ENCODE measurements at places on chromosomes 3 and 15.
A peak's percentile ranks its signal among the peaks of the same experiment; 100 is the strongest.

DNA sequence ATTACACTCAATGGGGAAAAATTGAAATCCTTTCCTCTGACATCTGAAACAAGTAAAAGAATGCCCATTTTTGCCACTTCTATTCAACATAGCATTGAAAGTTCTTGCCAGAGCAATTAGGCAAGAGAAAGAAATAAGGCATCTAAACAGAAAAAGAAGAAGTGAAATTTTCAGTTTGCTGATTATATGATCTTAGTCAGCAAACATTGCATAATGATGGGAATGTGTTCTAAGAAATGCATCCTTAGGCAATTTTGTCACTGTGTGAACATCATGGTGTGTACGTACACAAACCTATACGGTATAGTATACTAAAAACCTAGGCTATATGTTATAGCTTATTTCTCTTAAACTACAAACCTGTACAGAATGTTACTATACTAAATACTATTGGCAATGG lies 278.0 kb downstream of the CGGBP1 start:
- no peak for DNase-seq

DNA sequence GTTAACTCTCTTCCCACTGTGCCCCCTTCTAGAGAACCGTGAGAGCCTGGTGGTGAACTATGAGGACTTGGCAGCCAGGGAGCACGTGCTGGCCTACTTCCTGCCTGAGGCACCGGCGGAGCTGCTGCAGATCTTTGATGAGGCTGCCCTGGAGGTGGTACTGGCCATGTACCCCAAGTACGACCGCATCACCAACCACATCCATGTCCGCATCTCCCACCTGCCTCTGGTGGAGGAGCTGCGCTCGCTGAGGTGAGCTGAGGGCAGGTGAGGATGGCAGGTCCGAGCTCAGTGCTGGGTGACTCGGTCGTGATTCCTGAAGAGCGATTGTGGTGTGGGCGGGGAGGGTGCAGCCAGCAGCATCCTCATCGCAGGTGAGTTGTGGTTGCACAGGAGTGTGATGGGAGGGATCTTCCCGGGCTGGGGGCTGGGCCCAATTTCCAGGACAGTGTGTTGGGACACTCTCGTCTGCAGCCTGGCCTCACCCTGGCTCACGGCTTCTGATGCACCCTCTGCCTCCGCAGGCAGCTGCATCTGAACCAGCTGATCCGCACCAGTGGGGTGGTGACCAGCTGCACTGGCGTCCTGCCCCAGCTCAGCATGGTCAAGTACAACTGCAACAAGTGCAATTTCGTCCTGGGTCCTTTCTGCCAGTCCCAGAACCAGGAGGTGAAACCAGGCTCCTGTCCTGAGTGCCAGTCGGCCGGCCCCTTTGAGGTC lies 8.0 kb downstream of the MCM2 start:
- DNase-seq = no peak

GRCh38 chr15:34984889-34985630 lies 3.0 kb downstream of the ZNF770 start:
- DNase-seq = no peak

DNA sequence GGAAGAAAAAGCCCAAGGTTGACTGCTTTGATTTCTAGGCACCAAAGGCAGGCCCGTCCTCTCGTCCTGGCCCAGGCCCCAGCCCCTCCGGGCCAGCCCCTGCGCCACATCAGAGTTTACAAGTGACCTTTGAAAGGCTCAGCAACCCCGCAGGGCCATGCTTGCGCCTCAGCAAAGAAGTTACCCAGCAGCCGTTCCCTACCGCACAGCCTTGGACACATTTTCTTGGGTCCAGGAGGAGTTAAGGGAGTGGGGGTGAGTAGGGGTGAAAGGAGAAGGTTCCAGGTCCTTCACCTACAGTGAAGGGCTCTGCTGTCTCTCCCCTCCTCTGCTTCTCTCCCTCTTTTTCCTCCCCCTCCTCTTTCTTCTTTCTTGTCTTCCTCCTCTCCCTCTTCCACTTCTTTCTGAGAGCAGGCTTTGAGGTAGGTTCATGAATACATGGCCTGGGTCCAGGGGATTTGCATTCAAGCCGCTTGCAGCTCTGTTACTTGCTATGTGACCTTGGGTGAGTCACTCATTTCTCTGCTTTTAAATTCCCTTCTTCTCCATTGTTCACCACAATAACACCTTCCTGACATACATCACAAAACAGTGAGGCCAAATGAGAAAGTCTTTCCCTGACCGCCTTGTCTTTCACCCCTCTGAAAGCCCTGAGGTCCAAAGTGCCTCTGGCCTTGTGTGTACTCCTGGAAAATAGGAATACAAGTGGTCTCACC lies 223.3 kb upstream of the TPRG1 start:
- DNase-seq = peak; percentile 90

- peak; percentile 49 for DNase-seq
Observed at GRCh38 chr3:27758083-27758482, 36.0 kb upstream of the EOMES start.

GRCh38 chr3:43426388-43426787 lies 140.0 kb downstream of the SNRK start:
- DNase-seq = no peak

- DNase-seq = peak; percentile 89
Observed at GRCh38 chr15:87871258-87871681, 385.3 kb downstream of the NTRK3 start.

DNA sequence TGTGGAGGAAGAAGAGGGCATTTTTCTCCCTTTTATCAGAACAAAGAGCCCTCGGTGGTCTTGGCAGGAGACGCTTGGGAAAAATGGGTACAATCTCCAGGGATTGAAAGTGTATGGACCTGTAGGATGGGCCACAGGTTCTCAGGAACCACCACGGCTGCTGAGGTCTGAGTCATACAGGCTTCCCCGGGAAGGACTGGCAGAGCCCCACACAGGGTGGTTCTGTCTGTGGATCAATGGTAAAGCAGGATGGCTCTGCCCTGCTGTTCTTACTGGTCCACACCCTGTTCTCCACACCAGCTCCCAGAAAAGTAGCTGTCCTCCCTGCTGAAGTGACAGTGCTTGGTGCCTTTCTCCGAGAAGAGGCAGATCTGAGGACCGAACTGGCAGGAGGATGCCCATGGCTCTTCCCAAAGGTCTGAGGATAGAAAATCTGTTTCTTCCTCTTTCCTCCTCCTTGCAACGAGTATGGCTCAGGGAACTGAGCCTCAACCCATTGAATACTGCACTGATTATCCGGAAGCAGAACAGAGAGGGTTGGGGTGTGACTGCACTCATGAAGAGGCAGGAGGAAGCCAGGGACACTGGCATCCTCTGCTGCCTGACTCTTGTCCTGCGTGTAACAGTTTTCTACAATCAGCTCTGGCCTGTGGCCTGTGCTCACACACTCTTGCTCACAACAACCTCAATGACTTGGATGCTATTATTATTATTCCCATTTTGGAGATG lies 39.0 kb downstream of the KIF9 start:
- no peak for DNase-seq

DNA sequence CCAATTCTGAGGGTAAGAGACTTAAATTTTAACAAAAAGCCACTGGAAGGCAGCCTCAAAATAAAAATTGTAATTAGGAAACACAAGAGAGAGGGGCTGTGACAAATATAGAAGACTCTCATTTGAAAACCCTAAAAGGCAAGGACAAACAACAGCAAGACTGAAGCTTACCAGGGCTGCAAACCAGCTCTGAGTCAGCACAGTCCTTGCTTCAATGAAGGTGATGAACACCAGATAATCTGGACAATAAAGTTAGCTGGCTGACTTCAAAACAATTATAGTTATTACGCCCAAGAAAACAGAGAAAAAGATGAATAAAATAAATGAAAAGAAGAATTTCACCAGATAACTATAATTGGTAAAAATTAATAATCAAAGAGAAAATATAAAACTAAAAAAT lies 149.3 kb upstream of the NSMCE3 start:
- DNase-seq = no peak

DNA sequence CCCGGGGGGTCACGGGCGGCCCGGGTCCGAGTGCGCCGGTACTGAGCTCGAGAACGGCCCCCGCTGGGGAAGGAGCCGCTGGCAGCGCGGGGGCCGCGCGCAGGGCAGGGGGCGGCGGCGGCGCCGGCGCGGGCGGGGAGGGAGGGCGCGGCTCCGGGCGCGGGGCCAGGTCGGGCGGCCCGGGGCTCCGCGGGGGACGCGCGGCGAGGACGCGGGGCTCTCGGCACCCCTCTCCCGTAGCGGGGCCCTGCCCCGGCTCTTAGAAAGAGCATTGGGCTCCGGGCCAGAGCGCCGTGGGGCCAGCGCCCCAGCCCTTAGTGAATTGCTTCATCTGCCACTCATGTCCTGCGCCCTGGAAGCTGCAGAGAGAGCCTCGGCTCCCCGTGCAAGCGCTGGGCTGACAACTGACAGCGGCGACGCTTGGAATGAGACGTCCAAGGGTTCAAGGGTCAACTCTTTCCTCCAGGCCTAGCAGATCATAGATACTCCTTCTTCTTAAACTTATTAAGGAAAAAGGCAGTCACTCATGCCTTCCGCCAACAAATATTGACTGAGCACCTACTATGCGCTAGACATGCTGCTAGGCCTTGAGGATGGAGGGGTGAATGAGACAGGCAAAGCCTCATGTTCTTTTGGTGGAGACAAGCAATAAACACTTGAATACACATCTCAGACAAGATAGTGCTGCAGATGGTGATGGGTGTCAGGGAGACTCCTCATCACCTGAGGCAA lies 140.8 kb downstream of the SMAD6 start:
- DNase-seq = peak; percentile 49

DNA sequence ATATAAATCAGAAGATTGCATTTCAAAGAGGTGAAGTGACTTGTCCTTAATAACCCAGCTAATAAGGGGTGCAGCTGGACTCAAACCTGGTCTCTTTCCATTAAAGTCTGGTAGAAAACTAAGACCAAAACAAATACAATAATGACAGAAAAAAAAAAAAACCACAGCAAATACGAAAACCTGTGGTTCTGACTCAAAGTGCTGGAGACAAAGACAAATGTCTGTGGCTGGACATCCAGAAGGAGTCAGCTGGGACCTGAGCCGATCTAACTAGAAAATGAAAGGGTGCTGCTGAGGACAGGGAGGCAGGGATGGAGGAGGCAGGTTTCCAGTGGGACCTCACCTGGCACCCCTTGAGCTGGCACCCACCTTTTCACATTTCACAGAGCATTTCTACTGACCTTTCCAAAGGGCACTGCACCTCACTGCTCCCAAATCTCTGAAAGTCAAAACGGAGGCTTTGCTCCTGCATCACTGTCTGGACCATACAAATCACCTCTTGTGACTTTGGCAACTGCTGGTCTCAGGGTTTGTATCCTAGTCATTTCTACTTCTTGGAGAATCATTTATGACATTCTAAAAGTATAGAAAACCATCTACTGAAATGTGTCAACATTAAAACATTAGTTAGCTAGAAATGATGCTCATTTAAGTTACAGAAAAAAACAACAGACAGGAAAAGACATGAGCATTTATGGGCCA lies 61.7 kb downstream of the CCNL1 start:
- no peak for DNase-seq

Measured in fibroblast of skin of right quadriceps (primary cell).